ENCODE measurements at places on chromosomes 4 and X.

- no peak for DNase-seq
Measured at GRCh38 chrX:121103381-121103780, 56.0 kb downstream of the GLUD2 start.

GRCh38 chr4:7244331-7244665 lies 52.0 kb downstream of the SORCS2 start:
- DNase-seq, result no peak

GRCh38 chrX:135086197-135086854 lies 34.0 kb downstream of the ETDB start:
- DNase-seq, result no peak

- DNase-seq, result no peak
Measured at GRCh38 chrX:138648568-138648967, 62.9 kb downstream of the FGF13 start.

GRCh38 chr4:109559625-109559982 lies 442 bp upstream of the MCUB start:
- no peak for DNase-seq

- DNase-seq, result no peak
Measured at GRCh38 chr4:15455290-15455689, 14.4 kb upstream of the CC2D2A start.

DNA sequence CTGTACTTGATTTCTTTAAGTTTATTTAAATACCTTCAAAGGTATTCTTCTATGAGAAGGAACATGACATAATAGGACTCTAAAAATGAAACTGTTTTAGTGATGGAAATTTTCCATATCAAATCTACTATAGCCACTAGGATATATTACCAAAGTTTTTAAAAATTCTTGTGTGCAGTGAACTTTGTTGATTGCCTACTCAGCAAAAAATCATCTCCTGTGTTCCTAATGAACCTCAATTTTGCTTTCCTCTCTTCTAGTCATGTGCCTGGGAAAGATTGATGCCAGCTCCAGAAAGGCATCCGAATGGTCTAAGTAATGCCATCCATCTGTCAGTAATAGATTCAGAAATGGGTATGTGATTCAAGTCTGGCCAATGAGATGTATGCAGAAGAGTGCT lies 111.1 kb downstream of the ANXA3 start:
- DNase-seq, result no peak

DNA sequence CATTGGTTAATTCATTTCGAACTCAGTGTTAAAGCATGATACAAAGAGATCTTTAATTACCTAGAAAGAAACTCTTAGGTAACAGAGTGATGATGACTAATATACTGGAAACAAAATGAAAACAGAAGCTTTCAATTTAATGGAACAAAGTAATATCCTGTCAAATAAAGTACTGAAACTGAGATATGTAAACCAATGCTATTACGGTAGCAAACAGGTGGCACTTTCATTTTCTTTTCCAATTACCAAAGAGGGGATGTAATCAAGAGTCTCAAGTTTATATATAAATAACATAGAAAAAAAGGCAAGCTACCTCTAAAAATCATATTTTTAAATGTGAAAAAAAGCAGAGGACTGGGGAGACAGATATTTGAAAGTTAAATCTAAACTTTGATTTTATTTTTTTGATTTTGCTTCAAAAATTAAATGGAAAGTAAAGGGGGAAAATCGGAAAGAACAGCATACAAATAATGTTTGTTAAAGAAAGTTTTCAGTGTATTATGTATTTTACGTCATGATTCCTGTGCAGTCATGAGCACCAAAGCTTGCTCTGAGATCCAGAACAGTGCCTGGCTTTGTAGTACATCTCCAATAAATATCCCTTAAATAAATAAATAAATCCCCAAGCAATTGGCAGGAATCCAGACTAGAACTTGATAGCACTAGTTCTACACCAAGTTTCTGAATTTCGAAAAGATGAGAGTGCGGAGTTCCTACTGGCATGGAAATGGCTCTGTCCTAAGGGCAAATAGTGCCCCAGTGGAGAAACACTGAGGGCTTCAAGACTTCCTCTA lies 25.0 kb upstream of the RAPGEF2 start:
- no peak for DNase-seq

DNA sequence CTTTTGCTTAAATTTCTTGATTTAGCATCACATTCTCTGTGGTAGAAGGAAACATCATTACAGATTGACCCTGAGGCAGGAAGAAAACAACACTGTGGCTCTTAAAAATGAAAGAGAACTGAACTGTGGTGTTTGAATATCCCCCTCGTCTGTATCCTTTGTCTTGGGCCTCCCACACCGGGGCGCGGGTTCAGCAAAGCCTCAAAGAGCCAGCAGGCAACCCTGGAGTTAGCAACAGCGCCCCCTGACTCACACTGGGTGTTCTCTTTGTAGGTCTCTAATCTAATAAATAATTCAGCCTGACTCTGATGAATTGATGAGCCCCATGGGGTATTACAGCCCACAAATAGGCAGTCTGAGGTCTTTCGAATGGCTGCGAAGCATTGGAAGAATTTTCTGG lies 46.1 kb upstream of the CTSO start:
- no peak for DNase-seq

DNA sequence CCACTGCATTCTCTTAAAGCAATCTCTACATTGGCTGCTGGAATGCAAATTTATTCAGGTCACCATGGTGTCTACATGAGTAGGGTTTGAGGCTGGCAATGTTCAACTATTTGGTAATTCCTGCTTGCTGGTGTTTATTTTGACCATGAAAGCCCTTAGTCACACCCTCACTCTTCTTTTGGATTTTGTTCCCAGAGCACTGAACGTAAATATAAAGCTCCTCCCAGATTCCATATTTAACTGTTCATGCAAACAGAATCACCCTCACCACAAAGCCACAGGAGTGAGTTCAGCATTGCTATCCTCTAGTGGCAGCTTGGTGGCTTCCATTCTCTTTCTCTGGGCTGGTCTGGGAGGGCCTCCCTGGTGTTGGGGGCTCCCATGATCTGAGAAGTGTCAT lies 82.8 kb downstream of the LNX1 start:
- no peak for DNase-seq

GRCh38 chr4:139734201-139734874 lies 68.7 kb downstream of the MGST2 start:
- no peak for DNase-seq

GRCh38 chr4:186058253-186058979 lies 10.5 kb upstream of the TLR3 start:
- DNase-seq, result no peak

- DNase-seq, result no peak
Measured at GRCh38 chr4:90951037-90951436, 823.8 kb downstream of the CCSER1 start.

- no peak for DNase-seq
Measured at GRCh38 chrX:41779030-41779564, 55.1 kb downstream of the GPR82 start.

DNA sequence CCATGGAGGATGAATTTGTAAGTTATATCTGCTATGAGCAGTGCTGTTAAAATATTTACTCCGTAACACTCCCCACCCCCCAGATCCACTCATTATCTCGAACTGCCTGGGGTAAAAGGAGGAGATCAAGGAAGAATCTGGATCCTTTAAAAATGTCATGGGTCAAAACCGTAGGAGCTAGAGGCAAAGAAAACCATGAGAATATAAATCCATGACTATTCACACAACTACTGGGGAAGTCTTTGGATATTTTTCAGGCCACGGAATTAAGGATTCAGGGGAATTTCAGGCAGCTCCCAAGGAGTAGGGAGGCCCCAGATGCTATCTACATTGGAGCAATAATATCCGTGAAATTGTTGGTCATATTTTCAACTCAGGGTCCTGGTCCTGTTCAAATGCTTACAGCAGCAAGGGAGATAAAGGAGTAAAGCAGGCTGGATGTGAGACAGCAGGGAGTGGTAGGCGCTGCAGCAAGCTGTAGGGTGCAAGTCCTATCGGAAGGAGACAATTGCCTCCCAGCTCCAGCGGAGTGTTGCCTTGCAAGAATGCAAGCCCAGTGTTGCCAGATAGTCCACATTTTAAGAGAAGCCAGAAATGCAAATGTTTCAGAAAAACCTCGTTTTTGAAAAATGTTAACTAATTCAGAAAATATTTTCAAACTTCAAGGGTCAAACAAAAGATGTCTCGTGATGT lies 116.2 kb upstream of the KIT start:
- no peak for DNase-seq

Measured in stimulated activated CD8-positive, alpha-beta memory T cell treated with anti-CD3 and anti-CD28 coated beads, Interleukin-7, amount 100 ng/mL, for 1 hour (primary cell).